ENCODE measurements at places on chromosomes 12 and 14. TPM values are rescaled to one million over a fixed set of nuclear protein-coding genes. Genes with fewer than 3 reads are reported as not detected.

Gene TC2N
- 45.8 TPM for total RNA-seq

Gene LYSET
- 15.4 TPM for total RNA-seq

Gene ACOT4
- total RNA-seq = 0.68 TPM

Gene OAS2
- total RNA-seq = 11.1 TPM

Gene ASB2
- total RNA-seq = under 0.01 TPM

Gene CSRP2
- total RNA-seq = 32.7 TPM

Gene ADAMTS20
- not detected for total RNA-seq

Gene GALNT16
- not detected for total RNA-seq

Gene MANSC1
- total RNA-seq = 1.2 TPM

Gene AVPR1A
- total RNA-seq = not detected

Gene TRMT5
- 17.8 TPM for total RNA-seq

Gene PPM1H
- 5.0 TPM for total RNA-seq

Gene KLHL33
- total RNA-seq = not detected

Gene FAM186B
- total RNA-seq = 0.57 TPM

Gene GPRC5D
- total RNA-seq = not detected

Gene CDH24
- 2.4 TPM for total RNA-seq

Gene LIN7A
- total RNA-seq = not detected

Gene KLRC3
- not detected for total RNA-seq

All from nasal cavity respiratory epithelium epithelial cell of viscerocranial mucosa (primary cell).